ENCODE measurements at places on chromosomes 7 and 10.

GRCh38 chr10:18350340-18350739 lies 210.1 kb downstream of the CACNB2 start:
- DNase-seq = no peak

GRCh38 chr7:149685455-149685854 lies 87.9 kb downstream of the ZNF467 start:
- DNase-seq = no peak

DNA sequence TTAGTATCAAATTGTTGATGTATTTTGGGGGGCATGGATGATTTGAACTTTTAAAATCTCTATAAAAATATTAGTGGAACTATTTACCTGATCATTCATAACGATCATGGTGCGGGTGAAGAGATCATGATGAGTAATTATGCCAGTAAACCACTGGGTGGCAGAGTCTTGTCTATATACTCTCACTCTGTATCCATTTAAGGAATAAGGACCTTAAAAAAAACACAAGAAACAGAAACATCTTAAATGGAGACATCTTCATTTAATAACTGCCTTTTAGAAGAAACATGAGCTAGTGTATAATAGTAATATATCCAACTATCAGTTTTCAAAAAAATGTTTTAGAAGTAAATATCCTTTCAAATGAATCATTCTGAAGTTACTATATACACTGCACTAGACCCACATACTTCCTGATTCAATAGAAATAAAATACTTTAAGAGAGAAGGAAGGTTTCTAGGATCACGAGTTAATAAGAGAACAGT lies 84.0 kb downstream of the NRBF2 start:
- DNase-seq = no peak

DNA sequence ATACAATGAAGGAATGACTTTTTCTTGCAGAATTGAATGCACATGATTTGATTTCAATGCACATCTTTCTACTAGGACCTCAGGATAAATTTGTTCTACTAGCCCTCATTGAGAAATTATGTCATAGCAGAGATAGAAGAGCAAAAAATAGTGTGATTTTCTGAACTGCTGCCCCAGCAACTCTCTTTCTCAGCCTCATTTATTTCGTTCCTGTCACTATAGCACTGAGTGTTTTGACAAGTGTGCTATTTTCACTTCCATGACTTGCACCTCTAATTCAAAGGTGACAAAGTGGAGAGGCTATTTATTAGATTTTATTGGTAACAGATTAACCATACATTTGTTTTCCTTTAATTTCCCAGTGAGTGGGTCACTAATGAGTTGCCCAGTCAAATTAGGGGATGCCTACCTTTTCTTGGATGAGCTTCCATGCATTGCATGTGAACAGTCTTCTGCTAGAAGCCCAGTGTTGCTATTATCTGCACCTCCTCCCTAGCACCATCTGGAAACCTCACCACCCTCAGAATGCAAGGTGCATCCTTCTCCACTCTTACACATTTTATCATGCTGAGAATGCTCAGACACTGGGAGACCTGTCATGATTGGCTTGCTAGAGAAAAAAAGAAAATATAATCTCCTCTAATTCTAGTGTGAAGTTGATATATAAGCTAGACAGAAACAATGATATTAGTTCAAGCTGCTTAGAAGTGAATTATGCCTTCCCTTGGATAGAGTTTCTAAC lies 119.6 kb upstream of the CTTNBP2 start:
- DNase-seq = no peak

- DNase-seq = no peak
Observed at GRCh38 chr10:97347317-97347716, 12.8 kb upstream of the FRAT2 start.

DNA sequence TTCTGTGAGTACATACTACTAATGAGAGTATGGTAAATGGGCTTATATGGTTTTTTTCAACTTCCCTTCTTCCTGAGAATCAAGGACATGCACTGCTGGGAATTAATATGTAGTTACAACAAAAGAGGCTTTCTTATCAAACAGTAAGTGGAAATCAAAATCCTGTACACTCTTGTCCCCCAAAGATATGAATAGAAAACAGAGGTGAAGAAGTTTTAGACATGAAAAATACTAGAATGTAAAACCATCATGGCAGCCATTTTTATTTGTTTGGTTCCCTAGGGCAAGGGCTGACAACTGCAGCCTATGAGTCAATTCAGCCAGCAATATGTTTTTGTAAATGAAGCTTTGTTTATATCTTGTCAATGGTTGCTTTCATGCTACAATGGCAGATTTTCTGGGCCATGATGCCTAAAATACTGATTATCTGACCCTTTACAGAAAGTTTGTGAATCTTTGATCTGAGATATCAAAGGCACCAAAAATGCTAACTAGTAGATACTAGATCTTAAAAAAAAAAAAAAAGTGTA lies 422.4 kb downstream of the PARD3 start:
- no peak for DNase-seq

DNA sequence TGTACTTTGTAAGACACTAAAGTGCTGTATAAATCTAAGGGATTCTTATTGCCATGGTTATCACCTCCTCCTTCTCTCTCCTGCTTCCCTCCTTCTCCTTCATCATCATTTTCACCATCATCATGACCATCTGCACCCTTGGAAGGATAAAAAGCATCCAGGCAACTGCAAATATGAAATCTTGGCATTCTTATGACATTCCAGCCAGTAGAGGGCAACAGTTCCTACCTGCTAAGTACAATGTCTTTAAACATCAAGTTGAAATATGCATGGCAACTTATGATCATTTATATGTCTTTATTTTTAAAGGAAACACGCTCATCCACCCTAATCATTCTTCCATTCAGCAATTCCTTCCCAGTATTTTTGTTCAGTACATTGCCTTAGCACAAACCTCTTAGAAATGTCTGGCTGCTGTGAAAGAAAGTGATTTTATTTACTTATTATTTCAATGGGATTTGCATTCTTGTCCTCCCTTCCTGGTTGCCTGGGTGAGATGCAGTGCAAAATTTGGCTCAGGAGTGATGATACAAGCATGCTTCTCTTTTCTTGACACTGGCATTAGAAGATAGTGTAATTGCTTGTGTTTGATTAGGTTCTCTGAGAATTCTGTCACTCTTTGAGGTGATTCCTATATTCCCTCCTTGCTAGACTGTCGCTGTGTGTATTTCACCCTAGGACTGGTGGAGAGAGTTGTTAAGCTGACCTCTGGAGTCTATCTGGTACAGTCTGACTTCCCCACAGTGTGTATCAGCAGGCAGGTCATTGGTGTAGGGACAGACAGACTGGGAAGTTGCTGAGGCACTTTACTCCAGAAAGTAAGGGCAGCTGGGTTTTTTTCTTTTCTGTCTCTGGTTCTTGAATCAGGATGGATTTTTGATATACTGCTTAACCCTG lies 188.5 kb upstream of the BMPER start:
- no peak for DNase-seq

GRCh38 chr7:111730476-111731300 lies 168.4 kb upstream of the IMMP2L start:
- DNase-seq = no peak

GRCh38 chr10:61804414-61804813 lies 97.1 kb upstream of the ARID5B start:
- DNase-seq = no peak

GRCh38 chr10:83983578-83984255 lies 155.6 kb upstream of the GHITM start:
- DNase-seq = no peak

Measured in nucleus accumbens (tissue), 56 donors.